ENCODE measurements at places on chromosomes 2 and 18.

- DNase-seq: no peak
Measured at GRCh38 chr18:78774741-78775141, 204.9 kb upstream of the SALL3 start.

- DNase-seq: no peak
Measured at GRCh38 chr2:80338794-80339193, 34.2 kb upstream of the LRRTM1 start.

DNA sequence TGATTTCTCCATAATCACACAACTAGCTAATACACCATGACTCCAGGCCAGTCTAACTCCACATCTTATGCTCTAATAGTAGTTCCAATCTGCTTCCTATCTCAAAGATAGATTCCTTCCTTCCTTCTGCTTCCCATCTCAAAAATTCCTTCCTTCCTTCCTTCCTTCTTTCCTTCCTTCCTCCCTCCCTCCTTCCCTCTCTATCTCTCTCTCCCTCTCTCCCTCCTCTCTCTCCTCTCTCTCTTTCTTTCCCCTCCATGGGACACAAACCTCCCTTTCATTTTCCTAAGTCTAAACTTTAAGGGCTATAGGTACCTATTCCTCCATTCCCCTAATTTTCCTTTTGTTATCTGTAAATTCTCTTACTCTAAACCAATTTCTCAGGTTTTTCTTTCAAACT, 62.5 kb downstream of the CCDC88A start:
- DNase-seq: no peak

DNA sequence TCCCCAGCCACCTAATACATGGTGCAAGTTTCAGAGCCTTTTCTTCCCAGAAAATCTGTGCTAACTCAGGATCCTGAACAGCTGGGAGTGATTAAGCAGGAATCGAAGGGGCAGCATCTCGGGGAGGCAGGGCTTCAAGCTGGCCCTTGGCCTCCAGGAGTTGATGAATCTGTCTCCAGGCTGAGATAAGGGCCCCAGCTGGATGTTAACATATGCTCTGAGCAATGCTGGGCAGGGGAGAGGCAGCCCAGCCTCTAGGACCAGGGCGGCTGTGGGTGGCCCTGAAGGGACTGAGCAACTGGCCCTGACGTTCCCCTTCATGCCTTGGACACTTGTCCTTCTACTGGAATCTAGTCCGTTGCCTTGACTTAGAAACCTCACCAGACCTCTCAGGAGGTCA, 84.1 kb upstream of the EPC2 start:
- DNase-seq: no peak

GRCh38 chr2:50125246-50125645, 906.7 kb downstream of the NRXN1 start:
- no peak for DNase-seq

- DNase-seq: no peak
Measured at GRCh38 chr2:134462275-134462674, 208.4 kb downstream of the MGAT5 start.

DNA sequence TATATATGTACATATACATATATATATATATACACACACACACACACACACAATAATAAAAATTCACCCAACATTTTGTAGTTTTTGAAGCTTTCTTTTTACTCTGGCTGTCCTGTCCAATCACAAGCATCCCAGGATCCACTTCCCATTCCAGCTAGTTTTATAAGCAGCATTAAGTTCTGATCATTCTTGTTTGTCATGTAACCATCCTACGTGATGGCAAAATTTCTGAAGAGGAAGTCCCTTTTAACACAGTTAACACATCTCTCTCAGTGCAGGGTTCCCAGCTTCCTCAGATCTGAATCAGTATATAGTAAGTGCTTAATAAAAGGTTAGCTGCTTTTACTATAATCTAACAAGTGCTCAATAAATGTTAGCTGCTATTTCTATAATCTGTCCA, 26.4 kb downstream of the MYOM1 start:
- DNase-seq: no peak

DNA sequence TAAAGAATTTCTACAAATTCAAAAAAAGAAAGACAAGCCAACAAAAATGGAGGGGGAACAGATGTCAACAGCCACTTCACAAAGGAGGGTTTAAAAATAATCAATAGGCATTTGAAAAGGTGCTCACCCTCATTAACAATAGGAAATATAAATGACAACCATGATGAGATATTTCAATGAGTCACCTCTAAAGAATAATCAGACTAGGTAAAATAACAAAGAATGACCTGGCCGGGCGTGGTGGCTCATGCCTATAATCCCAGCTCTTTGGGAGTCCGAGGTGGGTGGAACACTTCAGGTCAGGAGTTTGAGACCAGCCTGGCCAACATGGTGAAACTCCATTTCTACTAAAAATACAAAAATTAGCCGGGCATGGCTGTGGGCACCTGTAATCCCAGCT, 133.6 kb downstream of the KCNE4 start:
- no peak for DNase-seq

DNA sequence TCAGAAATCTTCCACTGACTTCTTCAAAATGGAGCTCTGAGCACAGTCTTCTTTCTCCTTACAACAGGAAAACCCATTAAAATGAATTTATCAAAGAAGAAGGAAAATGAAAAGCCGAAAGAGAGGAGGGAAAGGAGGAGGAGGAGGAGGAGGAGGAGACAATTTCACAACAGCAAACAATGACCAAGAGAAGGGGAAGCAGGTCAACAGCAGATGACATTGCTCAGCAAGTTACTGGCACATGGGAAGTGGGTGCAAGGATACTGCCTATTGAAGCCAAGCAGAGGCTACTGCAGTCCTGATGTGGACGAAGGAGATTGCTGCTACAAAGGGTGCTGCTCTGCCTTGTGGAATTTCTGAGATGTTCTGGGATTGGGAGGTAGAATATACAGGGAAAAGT, 268.2 kb upstream of the FBXO11 start:
- no peak for DNase-seq

DNA sequence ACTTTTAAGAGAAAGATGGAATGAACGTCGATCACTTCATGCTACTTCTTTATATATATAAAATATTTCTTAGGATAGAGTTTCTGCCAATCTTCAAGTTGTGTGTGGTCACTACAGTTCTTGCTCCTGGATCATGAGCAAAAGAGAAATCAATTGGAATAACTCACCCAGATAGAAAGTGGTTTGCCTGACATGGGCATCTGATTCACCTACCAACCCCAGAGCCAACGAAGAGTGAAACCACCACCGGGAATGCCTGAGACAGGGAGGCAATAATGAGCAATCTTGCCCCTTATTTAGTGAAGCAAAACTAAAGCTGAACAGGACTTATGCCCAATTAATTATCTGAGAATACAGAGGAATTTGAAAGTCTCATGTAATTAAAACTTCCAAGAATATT, 250.2 kb upstream of the REG3G start:
- DNase-seq: no peak

GRCh38 chr2:37323781-37324535, 675 bp downstream of the PRKD3 start:
- DNase-seq: no peak

DNA sequence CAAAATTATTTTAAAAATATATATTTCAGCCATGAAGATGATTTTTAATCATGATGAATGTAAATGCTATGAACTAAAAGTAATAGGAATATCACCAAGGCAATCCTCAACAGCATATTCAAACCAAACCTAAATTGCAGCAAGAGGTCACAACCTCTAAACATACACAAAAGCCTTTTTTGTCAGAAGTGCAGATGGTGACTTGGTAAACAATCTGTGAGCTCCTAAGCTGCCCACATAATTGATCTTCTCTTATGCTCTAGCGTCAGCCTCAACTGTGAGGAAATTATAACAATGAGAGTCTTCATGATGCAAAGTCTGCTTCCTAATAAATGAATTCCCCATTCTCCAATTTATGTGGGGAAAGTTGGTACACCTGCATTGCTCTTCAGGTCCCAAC, 113.2 kb downstream of the TSN start:
- no peak for DNase-seq

DNA sequence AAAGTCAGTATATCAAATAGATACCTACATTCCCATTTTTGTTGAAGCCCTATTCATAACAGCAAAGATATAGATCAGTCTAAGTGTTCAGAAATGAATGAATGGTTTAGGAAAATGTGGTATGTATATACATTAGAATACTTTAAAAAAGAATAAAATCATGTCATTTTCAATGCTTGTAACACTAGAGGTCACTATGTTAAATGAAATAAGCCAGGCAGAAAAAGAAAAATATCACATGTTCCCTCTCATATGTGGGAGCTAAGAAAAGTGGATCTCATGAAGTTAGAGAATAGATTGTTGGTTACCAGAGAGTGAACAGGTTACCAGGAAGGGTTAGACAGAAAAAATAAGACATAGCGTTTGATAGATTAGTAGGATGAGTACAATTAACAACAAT, 1111.0 kb upstream of the SLC39A10 start:
- no peak for DNase-seq

- DNase-seq: no peak
Measured at GRCh38 chr2:56714400-56714799, 530.6 kb downstream of the CCDC85A start.

GRCh38 chr18:4060427-4061281, 394.5 kb downstream of the DLGAP1 start:
- no peak for DNase-seq

GRCh38 chr2:58727981-58728656, 487.0 kb upstream of the FANCL start:
- no peak for DNase-seq

- DNase-seq: no peak
Measured at GRCh38 chr2:71852141-71852711, 295.4 kb downstream of the CYP26B1 start.

Measured in NCI-H510A (cell line).